ENCODE measurements at places on chromosomes 1 and 21.

- DNase-seq, result no peak
These were observed 22.9 kb downstream of the CITED4 start for GRCh38 chr1:40838980-40839942.

DNA sequence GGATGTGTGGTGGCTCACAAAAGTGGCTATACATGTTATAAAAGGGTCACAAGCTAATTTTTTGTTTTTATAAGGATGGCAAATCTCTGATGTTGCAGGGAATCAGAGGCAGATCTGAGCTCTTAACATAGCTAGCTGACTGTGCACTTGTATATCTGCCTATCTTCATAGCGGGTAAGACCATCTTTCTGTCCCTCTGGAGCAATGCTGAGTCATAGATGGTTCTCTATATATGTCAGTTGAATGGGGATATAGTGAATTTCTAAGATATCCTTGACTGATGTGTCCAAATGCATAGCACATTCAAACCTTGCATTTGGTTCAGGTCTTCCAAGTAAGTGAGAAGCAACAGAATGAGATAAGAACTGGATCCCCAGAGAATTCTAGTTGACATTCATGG lies 272.6 kb upstream of the PROX1 start:
- no peak for DNase-seq

DNA sequence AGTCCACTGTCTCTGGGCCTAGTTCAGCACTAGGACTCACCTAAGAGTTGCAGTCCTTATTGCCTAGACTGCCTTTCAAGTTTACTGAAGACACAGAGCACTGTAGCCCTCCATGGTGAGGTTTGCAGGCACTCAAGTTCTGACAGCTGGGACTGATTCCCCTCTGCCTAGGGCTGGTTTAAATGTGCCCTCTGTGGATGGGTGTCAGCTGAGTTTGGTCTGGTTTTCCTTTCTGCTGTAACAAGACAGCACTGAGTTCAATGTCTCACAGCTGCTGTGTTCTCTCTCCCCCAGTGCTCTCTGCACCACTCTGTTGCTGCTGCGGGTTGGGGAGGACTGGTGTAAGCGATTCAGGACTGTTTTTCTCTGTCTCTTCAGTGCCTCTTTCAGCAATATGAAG lies 75.2 kb upstream of the C1orf21 start:
- no peak for DNase-seq

DNA sequence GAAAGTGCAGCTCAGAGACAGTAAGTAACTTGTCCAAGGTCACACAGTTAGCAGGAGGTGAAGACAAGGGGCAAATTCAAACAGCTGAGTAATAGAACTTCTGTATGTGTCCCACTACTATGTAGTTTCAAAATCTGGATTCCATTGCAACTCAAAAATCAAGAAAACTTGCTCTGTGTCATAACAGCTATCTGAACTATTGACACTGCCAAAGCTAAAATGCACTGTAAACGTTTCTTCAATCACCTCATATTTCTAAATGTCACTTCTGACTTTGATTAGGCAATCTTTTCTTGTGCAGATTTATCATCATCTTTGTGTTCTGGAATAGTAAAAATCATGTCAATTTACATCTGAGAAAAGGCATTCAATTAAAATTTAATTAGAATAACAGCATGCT lies 957.6 kb downstream of the MRPL39 start:
- no peak for DNase-seq

GRCh38 chr1:174149216-174149615 lies 10.1 kb upstream of the RABGAP1L start:
- no peak for DNase-seq

DNA sequence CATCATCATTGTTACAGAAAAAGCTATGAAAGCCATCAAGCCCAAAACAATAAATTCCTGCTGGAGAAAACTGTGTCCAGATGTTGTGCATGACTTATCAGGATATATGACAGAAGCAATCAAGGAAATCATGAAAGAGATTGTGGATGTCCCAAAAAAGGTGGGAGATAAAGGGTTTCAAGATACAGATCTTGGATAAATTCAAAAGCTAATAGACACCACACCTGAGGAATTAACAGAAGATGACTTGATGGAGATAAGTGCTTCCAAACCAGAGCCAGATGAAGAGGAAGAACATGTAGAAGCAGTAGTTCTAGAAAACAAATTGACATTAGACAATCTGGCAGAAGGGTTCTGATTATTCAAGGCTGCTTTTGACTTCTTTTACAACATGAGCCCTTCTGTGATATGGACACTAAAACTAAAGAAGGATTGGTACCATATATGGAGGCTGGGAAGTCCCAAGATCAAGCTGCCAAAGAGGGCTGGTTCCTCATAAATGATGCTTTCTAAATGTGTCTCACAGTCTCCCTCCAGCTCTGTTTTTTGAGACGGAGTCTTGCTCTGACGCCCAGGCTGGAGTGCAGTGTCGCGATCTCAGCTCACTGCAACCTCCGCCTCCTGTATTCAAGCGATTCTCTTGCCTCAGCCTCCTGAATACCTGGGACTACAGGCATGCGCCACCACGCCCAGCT lies 32.1 kb upstream of the LRIG2 start:
- DNase-seq, result no peak

GRCh38 chr1:183212870-183213269 lies 26.8 kb downstream of the LAMC2 start:
- DNase-seq, result no peak

- no peak for DNase-seq
These were observed 444 bp upstream of the AGO1 start for GRCh38 chr1:35882586-35882944.

DNA sequence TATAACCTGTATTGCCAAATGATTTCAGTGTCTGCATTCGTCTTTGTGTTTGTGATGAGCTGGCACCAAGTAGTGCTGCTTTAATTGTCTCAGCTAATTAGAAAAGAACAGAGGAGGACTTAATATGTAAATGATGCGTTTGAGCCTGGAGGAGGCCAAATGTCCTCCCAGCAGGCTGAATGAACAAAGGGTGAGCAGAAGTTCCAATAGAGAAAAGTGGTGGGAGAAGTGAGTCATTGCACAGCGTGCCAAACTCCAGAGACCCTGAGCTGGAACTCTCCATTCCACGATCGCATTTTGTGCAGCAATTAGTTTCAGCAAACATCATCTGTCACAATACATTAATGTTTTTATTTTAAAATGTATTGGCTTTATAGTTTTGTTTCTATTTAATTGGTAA lies 17.9 kb downstream of the ETV3L start:
- DNase-seq, result no peak

GRCh38 chr1:116451702-116452101 lies 78.7 kb downstream of the ATP1A1 start:
- DNase-seq, result no peak

GRCh38 chr1:41530411-41530810 lies 45.9 kb upstream of the EDN2 start:
- DNase-seq, result no peak

GRCh38 chr1:218804014-218804785 lies 369.5 kb upstream of the LYPLAL1 start:
- DNase-seq, result no peak

GRCh38 chr1:87379306-87379705 lies 50.6 kb downstream of the LMO4 start:
- no peak for DNase-seq

- DNase-seq, result no peak
These were observed 185.5 kb downstream of the RYR2 start for GRCh38 chr1:237227476-237227875.

DNA sequence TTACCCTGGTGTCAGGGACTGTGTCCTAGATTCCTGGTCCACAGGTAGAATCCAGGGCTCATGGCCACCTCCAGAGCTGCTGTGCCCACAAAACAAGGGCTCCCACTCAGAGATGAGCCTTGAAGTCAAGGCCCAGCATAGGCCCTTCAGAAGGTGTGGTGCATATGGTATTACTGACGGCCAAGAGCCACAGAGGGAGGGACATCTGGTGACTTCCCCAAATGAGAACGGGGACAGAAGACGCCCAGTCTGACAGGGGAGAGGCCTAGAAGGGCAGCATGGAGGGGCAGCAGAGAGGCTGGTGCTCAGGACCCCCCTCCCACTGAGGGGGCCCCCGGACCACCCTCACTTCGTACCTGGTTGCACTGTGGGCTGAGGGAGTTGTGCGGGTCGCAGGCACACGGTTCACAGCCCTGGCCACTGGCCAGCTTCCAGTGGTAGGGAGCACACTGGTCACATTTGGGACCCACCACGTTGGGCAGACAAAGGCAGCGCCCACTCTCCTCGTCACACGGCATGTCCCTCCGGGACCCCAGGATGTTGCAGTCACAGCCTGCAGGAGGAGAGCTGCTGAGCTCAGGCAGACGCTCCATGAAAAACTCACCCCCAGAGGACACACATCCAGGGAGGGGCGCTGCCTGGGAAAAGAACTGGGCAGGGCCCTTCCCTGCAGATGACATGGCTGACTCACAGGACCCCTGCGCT lies 25.0 kb downstream of the LAMB3 start:
- DNase-seq, result no peak

GRCh38 chr1:75392278-75392677 lies 218.6 kb downstream of the SLC44A5 start:
- no peak for DNase-seq

- no peak for DNase-seq
These were observed 17.5 kb upstream of the RNF11 start for GRCh38 chr1:51218570-51218969.

DNA sequence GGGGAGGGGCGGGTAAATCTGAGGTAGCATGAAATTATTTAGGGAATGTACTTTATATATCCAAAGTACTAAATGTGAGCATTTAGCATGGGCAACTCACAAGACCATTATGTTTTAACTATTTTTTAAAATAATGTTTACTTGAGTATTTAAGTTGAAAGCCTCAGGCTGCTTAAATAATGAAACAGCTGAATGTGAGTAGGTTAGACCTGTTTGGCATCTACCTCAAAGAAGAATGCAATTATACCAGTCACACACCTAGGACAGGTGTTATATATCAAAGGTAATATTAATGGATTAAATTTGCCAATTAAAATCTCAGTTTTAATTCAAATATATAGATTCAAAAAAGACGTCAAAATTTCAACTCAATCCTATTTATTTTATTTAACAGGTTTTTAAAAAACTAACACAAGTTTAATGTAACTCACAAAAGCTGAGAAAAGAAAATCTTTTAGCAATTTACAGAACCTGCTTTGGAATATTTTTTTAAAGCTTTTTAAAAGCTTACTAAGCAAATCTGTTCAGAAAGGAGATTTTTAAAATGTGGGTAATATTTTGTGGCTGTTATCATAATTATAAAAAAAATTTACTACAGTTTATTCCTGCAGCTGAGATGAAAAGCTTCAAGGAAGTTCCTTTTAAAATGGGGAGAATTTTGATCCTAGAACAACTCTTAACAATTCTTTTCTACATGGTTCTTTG lies 104.6 kb upstream of the LBR start:
- no peak for DNase-seq

DNA sequence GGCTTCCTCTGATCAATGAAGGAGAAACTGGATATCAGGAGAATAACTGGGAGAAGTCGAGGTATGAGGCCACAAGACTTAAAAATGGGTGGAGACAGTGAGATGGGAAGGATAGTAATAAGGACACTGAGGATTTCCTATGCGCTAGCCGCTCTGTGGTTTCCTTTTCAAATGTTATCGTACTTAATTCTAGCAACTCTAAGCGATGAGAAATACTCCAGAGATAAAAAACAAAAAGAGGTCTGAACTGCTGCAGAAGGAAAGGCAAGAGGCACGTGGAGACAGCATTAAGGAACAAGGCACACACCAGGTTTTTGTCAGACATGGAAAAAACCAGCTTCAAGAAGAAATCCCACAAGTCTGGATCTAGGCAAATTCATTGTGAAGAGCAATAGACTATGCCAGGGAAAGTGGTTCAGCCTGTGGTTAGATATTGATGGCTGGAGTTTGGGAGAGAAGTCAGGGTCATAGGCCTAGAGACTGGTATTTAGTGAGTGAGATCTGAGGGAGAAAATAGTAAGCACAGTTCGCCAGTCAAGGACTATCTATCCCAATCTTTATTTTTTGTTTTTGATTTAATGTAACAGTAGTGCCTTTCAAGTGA lies 5.3 kb downstream of the CLCA2 start:
- no peak for DNase-seq

DNA sequence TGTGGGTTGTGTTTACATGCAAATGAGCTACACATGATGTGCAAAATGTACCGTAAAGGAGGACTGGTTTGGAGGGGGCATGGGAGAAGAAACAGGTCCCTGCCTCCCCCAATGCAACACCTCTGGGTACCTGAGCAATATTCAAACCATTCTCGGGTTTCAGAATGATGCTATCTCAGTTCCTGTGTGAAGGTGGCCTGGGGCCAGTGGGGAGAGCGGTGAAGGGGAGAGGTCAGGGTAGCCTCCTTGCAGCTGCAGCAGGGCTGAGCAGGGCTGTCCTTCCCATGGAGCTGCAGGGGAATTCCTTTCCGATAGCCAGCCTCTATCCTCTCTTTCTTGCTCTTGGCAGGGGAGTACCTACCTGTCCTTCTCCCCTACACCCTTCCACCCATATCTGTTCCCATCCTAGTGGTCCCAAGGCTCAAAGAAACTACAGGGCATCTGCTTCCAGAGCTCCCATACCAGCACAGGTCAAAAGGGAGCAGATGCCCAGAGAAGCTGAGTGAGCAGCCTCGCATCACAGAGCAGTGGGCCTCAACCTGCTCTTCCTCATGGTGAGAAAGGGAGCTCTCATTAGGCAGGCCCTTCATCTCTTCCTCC lies 11.9 kb downstream of the MEF2D start:
- no peak for DNase-seq

DNA sequence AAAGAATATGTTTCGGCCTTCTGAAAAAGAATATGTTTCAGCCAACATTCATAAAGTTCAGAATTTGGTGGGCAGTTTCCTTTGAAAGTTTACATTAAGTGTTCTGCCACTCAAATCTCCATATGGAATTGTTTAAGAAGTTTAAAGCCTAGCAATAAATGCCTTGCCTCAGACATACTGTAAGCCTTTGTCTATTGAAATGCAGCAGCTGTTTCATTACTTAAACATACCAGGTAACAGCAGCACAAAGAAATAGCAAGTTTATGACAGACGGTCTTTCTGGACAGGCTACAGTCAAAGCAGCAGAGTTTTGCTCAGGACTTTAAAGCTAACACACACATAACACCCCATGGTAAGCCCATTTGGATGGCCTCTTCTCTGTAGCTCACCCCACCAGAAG lies 38.5 kb upstream of the C1orf105 start:
- no peak for DNase-seq

- DNase-seq, result no peak
These were observed 158.8 kb downstream of the KCNT2 start for GRCh38 chr1:196449460-196449859.

DNA sequence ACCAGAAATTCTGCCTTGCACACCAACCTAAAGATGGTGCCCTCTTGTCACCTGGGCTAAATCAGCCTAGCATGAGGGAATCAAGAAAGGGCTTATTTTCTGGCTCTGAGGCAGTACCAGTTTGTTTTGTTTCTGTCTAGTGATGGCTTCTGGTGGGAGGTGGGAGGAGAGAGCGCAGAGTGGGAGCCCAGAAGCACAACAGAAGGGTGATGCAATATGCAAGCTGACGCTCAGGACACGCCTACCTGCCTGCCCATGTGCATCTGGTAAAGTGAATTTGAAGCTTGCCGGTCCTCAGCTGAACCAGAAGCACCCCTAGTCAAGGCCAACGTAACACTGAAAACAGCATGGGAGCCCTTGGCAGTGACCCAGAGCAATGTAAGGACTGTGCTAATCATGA lies 138.4 kb upstream of the TIAM1 start:
- no peak for DNase-seq

GRCh38 chr1:224872832-224873433 lies 56.5 kb upstream of the DNAH14 start:
- DNase-seq, result no peak
